ENCODE measurements at places on chromosomes 4 and X.

DNA sequence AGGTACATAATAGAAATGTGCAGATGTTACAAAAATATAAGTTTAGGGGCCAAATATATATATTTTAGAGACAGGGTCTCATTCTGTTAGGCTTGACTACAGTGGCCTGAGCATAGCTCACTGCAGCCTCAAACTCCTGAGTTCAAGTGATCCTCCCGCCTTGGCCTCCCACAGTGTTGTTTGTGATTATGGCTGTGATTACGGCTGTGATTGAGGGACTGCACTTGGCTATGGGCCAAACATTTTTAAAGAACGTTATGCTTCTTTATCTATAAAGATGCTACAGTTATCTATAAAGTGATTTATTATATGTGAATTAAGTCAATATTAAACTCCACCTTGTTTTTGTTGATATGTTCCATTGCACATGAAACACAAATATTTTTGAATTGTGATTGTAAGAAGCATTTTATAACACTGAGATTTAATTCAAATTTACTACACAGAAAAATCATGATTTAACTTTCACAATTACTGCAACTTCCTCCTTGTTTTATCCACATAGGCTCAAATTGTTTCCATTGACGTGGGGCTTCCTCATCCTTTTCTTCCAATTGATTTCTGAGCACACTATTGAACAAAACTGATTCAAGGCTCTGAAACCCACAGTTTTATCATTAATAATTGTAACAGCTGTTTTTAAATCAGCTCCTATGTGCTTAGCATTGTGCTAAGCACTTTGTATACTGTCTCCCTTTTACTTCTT is 68.4 kb upstream of the BMPR1B start:
- DNase-seq = no peak

GRCh38 chr4:1043651-1044468 is 32.4 kb downstream of the FGFRL1 start:
- DNase-seq = peak; percentile 99

DNA sequence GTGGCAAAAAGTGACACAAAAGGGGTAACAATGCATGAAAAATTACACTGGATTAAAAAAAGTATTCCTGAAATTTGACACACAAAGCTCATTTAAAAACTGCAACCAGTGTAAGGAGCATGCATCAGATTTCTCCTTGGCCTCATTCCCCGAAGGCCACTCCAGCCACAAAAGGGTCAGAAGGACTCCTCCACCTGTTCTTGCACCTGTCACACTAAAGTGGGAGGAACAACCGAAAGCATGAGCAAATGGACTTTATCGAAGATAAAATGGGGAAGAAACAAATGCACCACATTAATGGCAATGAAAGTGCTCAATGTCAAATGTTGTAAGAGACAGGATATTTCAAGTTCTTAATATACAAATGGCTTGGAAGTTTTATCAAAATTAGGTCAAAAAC is 88.2 kb downstream of the ADGRA3 start:
- DNase-seq = no peak

- no peak for DNase-seq
Observed at GRCh38 chrX:24375600-24376131, 15.2 kb downstream of the SUPT20HL1 start.

DNA sequence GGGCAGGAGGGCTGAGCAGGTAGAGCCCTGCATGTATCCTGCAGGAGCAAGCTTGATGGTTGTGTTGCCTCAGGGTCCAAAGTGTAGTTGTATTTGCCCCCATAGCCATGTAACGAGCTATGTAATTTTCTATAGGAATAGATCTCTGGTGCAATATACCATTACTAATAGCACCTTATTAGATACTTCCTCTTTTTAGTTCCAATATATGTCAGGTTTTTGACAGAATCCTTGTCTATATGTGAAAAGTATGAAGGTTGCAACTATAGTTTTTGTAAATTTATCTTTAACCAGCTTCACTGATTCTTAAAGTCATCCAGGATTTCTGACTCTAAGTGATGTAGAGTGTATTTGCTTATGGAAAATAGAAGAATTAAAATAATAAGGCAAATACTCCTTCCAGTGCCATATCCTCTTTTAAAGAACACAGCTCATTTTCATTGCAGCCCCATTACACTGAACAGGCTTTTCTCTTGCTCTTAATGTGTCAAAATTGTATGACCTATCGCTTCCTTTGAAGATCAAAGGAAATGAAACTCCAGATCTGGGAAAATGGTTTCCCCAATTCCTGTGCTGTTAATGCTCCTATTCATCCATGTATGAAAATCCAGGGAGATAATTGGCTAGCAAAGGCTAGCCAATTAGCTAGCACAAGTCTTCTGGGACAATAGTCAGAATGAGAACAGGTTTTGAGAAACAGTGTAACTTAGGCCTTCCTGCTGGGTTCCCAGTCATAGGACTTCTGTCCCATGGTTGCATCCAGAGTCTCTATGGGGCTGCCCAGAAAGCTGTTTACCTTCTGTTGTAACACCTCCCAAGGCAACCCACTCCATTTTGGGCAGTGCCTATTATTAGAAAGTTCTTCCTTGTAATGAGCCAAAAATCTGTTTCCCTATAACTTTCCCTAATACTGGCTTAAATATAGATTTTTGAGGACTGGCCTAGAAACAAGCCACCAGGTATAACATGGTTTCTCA is 90.6 kb downstream of the TSPAN7 start:
- DNase-seq = no peak

DNA sequence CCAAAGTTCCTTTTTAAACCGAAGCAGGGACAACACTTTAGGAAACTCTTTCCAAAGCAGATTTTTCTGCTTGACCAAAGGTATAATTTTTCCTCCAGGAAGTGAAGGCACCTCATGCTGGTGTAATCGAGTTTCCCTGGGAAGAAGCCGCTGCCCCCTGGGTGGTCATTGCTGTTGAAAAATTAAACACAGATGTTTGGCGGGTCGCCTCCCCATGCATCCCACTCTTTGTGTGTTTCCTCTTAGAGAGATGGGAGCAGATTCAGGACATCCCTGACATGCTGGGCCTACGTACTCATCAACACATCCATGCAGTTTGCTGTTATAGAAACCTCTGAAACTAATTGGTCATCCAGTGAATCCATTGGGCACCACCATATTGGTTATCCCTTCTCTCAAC is 179.2 kb upstream of the HCCS start:
- DNase-seq = no peak

DNA sequence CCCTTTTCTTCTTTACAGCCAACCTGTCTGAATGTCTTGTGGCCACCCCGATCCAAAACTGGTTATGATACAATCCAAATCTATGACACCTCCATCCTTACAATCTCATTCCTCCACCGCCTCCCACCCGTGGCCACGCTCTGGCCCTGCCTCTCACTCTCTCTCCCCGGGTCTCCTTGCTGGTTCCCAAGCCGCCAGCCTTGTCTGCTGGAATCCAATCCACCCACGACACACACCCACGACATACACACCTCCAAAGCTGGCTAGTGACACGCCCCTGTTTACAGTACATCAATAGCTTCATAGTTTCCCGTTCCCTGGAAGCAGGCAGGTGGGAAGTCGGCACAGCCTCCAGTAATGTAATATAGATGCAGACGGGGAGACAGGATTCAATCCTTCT is 99.0 kb downstream of the WFS1 start:
- no peak for DNase-seq

DNA sequence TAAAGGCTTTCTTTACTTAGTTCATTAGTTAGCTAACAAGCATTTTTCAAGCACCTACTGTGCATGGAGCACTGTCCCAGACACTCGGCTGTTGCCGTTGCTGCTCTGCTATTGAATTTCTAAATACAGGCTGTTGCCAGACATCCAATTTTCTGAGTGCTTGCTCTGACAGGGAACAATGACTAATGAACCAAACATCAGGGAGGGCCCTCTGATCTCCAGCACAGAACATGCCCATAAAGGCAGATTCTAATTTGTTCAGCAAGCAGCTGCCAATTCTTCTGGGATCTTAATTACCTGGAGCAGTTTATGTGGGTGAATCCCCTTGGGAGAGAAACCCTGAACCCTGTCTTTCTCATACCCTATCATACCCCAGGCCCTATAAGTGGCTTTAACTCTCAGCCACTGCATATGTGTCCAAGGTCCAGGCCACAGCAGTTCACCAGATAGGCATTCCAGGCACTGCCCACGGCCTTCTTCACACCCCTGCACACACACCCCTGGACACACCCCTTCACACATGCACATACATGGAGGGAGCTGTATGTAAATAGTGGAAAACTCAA is 27.9 kb downstream of the TSC22D3 start:
- DNase-seq = peak; percentile 74

GRCh38 chr4:108193886-108194672 is 25.3 kb upstream of the LEF1 start:
- DNase-seq = peak; percentile 6

DNA sequence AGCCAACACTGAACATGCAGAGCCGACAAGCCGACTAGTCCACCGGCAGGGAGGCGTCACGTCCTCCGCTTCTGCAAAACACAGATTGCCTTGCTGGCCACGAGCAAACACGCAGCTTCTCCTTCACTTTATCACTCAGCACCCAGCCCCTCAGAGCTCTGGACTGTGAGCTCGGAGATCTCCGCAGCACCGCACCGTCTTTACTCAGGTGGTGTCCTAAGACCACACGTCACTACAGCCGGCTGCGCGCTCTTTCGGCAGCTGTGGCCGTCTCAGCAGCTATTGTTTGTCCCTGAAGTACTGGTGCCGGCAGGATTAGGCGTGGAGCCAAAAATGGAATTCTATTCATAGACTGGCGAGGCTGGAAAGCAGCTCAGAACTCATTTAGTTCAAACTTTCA is 72.0 kb downstream of the FAT1 start:
- peak; percentile 60 for DNase-seq

DNA sequence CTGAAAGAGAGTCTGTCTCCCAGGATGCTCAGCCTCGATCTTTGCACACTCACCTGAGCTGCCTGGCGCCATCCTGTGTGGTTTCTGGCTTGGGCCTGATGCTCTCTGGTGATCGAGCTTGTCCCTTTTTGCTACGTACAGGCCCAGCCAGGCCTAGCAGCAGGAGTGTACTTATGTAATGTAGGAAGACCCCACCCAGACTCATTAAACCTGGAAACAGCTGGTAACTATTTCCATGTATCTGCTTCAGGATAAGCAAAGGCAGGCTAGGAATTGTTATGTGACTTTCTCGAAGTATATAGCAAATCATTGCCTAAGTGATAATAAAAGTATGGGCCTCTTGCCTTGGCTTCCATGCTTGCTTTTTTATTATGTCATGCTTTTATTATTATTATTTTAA is 18.6 kb upstream of the ARSJ start:
- DNase-seq = no peak

- DNase-seq = no peak
Observed at GRCh38 chr4:145295547-145295946, 115.2 kb upstream of the OTUD4 start.

DNA sequence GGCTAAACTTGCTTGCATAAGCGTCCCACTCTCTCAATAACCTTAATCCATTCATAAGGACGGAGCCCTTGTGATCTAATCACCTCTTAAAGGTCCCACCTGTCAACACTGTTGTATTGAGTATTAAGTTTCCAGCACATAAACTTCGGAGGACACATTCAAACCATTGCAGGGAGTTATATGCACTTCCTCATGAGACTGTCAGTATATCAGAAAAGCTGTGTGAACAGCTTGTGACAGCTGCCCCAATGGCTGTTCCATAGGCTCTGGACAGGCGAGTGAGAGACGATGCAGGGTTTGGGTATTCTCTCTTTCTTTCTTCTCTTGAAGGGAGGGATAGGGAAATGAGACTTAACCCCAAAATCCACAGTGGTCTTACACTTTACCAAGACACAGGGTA is 64.2 kb upstream of the RPL34 start:
- no peak for DNase-seq

DNA sequence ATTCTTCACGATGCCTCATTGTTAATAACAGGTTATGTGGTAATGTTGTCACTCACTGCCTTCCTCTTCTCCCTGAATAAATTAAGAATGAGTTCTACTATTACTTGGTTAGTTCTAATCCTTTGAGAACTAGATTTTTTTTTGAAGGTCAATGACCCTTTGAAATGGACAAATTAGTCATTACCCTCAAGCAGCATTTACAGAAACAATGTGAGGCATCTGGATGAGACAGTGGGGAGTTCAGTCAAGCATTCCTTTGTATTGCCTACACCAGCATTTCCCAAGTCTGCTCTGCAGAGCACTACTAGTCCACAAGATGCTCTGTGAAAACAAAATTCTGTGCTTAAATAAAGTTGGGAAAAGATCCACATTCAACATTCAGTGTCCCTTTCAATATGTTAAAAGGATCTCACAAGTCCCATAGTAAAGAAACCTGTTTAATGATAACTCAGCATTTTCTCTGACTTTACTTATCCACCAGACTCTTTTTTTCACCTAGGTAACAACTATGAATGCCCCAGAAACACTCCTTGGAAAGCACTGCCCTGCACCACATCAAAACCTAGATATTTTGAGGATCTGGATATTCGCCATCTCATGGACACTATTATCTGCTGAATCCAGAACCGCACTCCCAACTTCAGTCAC is 60.6 kb downstream of the CHRDL1 start:
- DNase-seq = peak; percentile 87

GRCh38 chr4:173793937-173794510 is 264.0 kb upstream of the HAND2 start:
- peak; percentile 71 for DNase-seq

DNA sequence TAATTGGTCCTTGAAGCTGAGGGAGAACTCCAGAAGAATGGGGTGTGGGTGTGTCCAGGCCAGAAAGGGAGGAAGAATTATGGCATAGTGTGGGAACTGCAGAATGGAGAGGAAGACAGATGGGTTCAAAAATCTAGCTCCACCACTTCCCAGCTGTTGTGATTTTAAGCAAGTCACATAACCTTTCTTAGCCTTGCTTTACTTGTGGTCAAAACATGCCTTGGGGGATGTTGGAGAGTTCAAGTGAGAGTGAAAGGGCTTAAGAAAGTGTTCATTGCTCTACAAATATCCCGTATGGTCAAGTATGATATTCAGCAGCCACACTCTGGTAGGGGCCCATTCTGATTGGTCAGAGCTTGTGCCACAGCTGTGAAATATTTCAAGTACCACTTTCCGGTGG is 15.0 kb upstream of the STARD8 start:
- DNase-seq = no peak
